ENCODE measurements at places on chromosomes 12 and 14. TPM values are rescaled to one million over a fixed set of nuclear protein-coding genes. Genes with fewer than 3 reads are reported as not detected.

Gene MMP17
- total RNA-seq: 33.1 TPM

Gene P2RX2
- total RNA-seq: not detected

Gene C14orf39
- 1.4 TPM for total RNA-seq

Gene FIGNL2
- total RNA-seq: 0.13 TPM

Gene LPAR5
- not detected for total RNA-seq

Gene IFNG-AS1
- not detected for total RNA-seq

Gene KRT3
- total RNA-seq: not detected

Gene SMOC1
- 0.06 TPM for total RNA-seq

Gene BDKRB2
- not detected for total RNA-seq

Gene KRT6C
- not detected for total RNA-seq

Gene CDK4
- total RNA-seq: 277 TPM

Gene MYBPC1
- total RNA-seq: not detected

Gene SOCS4
- total RNA-seq: 33.9 TPM

Gene TCL1B
- not detected for total RNA-seq

Gene RASSF9
- total RNA-seq: not detected

Gene PLXNC1
- 0.34 TPM for total RNA-seq

Gene MORN3
- total RNA-seq: 0.06 TPM

Gene CLEC4D
- not detected for total RNA-seq

Gene NELL2
- total RNA-seq: not detected

Gene SPIC
- not detected for total RNA-seq

Gene ZCCHC8
- total RNA-seq: 15.1 TPM

Gene SLC5A8
- not detected for total RNA-seq

Gene ABCC9
- total RNA-seq: 0.26 TPM

Gene VASH1
- 1.8 TPM for total RNA-seq

Gene ZFHX2
- total RNA-seq: 0.32 TPM

Gene OR4N5
- not detected for total RNA-seq
